ENCODE measurements at places on chromosomes 11 and 22. TPM values are rescaled to one million over a fixed set of nuclear protein-coding genes. Genes with fewer than 3 reads are reported as not detected.

DNA sequence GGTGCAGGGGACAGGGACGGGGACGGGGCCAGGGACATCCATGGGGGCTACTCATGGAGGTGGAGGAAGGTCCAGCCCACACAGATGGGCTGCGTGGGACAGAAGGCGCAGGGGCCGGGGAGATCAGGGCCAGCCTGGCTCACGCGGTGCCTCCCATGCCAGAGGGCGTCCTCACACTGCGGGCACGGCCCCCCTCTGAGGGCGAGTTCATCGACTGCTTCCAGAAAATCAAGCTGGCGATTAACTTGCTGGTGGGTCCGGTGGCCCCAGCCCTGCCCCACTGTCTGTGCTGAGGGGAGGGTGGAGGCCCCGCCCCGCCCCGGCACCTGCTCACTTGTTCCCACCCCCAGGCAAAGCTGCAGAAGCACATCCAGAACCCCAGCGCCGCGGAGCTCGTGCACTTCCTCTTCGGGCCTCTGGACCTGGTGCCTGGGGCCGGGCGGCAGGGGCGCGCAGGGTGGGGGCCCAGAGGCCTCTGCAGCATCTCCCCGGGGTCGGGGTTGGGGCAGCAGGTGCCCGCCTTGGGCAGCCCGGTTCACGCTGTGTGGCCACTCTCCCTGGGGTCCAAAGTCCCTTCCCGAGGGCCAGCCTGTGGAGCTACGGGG is 15.8 kb downstream of the EPS8L2 start:
- DNase-seq, result no peak

- no peak for DNase-seq
Measured at GRCh38 chr11:26847459-26847858, 125.6 kb upstream of the SLC5A12 start.

- DNase-seq, result no peak
Measured at GRCh38 chr22:19509923-19510322, 14.3 kb downstream of the CLDN5 start.

- no peak for DNase-seq
Measured at GRCh38 chr22:24244144-24244787, 616 bp downstream of the GGT5 start.

- no peak for DNase-seq
Measured at GRCh38 chr11:82722231-82722630, 11.4 kb downstream of the FAM181B start.

DNA sequence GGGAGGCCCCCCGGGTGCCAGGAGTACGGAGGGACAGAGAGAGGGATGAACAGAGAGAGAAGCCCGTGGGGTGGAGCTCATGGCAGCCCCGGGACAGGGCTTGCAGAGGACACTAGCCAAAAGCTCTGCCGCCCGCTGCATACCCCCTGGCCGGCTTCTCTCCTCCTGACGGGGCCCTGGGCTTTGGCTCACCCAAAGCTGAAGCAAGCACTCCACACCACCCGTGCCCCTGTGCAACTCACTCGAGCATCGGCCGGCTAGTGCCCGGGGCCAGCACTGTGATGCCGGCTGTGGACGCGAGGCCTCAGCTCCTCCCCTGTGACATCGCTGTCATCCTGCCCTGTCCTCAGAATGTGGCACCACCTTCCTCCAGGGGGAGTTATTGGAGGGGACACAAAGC is 429.6 kb downstream of the BRD1 start:
- DNase-seq, result no peak

The THY1 gene
- 54.4 TPM for polyA plus RNA-seq

The PVALB gene
- polyA plus RNA-seq, result not detected

The CRYBB3 gene
- 0.42 TPM for polyA plus RNA-seq

GRCh38 chr11:40445391-40445790 is 1014.1 kb downstream of the LRRC4C start:
- no peak for DNase-seq

The KIRREL3 gene
- 2.5 TPM for polyA plus RNA-seq

The KCNK7 gene
- 0.48 TPM for polyA plus RNA-seq

- DNase-seq, result no peak
Measured at GRCh38 chr11:24934733-24935439, 438.0 kb downstream of the LUZP2 start.

The KDM4E gene
- 0.32 TPM for polyA plus RNA-seq

DNA sequence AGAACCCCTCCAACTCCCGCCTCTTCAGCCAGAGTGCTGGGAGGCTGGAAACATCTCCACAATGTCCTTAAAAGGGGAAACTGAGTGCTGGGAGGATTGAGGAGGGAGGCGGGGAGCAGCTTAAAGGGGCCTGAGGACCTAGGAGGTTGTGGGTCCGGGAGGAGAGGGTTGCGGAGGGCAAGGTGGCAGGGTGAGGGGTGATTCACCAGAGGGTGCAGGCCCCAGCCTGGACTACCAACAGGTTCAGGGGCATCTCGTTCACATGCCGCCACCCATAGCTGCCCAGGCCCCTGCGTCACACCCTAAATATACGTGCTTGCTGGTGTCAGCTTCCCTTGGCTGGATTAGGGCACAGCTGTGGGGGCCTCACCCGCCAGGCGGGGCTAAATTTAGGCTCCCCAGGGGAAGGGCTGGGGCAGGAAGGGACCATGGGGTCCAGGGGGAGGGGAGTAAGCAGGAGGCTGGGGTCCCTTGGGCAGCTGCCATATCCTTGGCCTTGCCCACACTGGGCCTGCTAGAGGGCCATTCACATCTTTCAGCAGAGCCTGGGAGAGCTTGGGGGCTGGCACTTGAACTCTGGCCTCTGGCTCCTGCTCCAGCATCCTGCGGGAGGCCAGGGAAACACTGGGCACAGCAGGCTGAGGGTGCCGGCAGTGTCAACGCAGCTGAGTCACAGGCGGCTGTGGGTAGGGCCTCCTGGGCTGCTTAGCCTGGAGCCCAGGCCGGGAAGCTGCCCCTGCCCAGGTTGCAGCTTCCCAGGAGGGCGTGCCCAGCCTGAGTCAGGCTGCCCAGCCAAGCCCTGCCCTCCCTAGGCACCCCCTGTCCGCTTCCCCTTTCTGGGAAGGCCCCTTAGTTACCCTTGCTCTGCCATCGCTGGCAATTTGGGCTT is 1.3 kb downstream of the EHBP1L1 start:
- DNase-seq, result no peak

Measured in left lung (tissue), 14 donors.